ENCODE measurements at places on chromosomes 16 and 17. TPM values are rescaled to one million over a fixed set of nuclear protein-coding genes. Genes with fewer than 3 reads are reported as not detected.

KRTAP4-5 gene
- total RNA-seq = not detected

DNA sequence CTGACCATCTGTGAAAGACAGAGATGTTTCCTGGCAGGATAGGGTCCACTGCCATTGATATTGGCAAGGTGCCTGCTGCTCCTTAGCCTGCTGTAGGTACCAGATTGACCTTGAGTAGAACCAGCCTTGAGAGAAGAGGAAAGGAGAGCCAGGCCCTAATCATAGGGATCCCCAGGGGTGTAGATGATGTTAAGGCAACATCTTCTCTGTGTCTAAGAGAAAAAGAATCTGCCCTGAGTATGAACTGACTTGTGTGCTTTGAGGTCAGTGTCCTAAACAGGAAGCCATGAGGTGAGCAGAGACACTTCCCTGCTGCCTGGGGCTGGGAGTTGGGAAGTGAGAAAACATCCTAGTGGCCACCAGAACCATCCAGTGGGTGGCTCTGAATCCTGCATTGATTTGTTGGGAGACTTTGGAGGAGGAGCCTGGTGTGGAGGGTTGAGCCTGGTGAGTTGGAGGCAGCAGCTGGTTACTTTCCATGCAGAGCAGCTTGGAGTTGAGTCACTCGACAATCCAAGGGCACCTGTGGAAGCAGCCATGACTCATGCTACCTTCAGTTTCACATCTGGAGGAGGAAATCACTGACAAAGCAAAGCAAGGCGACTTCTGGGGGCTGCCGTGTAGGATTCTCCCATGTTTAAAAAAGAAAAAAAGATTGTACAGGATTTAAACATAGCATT is 47.8 kb downstream of the BMERB1 start:
- H3K27ac ChIP-seq = no peak overlapping the region
- H3K36me3 ChIP-seq = no peaks in the 10 kb centered on the region
- no peaks in the 10 kb centered on the region for H3K4me1 ChIP-seq
- no peak overlapping the region for H3K4me3 ChIP-seq
- no peaks in the 10 kb centered on the region for H3K27me3 ChIP-seq

XAF1 gene
- total RNA-seq = 36.8 TPM

PHOSPHO1 gene
- not detected for total RNA-seq

NPTX1 gene
- total RNA-seq = 0.68 TPM

DNA sequence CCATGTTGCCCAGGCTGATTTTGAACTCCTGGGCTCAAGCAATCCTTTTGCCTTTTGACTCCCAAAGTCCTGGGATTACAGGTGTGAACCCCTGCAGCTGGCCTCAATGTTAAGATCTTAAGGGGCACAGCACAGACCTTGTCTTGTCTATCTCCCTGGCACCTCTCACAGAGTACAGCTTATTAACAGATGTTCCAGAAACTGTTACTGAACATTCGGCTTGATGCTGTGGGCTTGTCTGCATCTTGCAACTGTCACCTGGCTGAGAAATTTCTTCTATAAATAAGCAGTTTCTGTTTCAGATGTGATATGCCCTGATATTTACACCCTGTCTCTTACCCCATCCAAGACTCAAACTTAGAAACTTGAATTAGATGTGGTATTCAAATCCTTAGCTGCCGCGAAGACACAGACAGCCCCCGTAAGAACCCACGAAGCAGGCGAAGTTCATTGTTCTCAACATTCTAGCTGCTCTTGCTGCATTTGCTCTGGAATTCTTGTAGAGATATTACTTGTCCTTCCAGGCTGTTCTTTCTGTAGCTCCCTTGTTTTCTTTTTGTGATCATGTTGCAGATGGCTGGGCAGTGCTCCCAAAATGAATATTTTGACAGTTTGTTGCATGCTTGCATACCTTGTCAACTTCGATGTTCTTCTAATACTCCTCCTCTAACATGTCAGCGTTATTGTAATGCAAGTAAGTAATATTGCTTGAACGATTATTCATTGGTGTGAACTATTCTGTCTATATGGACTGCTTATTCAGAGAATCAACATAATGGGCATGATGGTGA is at the start of gene TNFRSF17:
TNFRSF17 (plus strand) TSS at position 450 of the 791 bp plus-strand sequence; CDS start at position 565, 115 bp downstream.
- no peak for DNase-seq
- H3K4me3 ChIP-seq = no peak within 1 kb of the TSS
- H3K36me3 ChIP-seq = no peaks in the 10 kb centered on the region
- no peaks in the 10 kb centered on the region for H3K4me1 ChIP-seq
- no peak within 1 kb of the TSS for H3K27ac ChIP-seq

DNA sequence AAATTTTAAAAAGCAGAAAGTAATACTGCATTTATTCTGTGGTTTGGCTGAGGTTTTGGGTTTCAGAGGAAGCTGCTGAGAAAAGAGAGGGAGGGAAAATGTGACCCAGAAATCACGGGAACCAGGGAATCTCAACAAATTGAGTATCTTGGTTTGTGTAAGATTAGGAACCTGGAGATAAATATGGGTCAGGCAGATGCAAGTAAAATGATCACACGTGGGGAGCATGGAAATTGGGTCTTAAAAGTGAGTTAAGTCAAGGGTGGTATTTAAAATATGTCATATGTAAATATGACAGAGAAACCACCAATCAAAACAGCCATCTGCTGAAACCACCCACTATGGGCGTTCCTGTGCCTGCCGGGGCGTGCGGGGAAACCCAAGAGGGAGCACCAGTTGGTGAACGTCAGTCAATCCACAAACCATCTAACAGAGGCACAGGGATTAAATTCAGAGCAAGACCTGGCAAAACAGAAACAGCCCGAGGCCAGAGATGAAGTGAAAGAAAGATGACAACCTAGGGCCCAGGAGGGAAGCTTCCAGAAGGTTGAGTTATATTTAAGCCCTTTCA is 33.4 kb downstream of the CDH13 start:
- no peak overlapping the region for H3K27ac ChIP-seq
- no peak overlapping the region for H3K4me3 ChIP-seq
- peaks cover 8% of the 10 kb centered on the region for H3K4me1 ChIP-seq
- H3K27me3 ChIP-seq = no peaks in the 10 kb centered on the region

GRCh38 chr16:4048481-4048880 is 67.8 kb downstream of the ADCY9 start:
- peaks cover 7% of the 10 kb centered on the region for H3K4me1 ChIP-seq
- no peak overlapping the region for H3K4me3 ChIP-seq
- H3K27ac ChIP-seq = no peak overlapping the region
- H3K36me3 ChIP-seq = no peaks in the 10 kb centered on the region
- DNase-seq = no peak
- no peaks in the 10 kb centered on the region for H3K27me3 ChIP-seq

Data from thoracic aorta (tissue), 2 donors.